ENCODE measurements at places on chromosomes 5 and 9.

- DNase-seq, result no peak
These were observed 27.2 kb upstream of the ZFR start for GRCh38 chr5:32471784-32472183.

DNA sequence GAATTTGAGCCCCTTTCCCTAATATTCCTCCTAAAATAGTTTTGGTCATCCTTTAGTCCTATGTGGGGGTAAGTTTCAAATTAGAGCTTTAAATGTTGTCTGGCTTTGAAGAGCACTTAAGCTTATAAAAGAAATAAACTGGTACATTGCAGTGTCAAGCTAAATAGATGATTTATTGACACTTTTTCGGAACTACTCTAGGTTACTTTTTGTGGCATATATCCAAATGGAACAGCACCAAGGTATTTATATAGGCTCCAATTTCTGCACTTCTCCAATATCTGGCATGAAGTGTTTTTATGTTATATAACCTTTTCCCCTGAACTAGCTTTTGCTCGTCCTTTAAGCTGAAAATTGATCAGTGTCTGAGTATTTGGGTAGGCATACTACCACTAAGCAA, 402.5 kb downstream of the NFIB start:
- DNase-seq, result no peak

DNA sequence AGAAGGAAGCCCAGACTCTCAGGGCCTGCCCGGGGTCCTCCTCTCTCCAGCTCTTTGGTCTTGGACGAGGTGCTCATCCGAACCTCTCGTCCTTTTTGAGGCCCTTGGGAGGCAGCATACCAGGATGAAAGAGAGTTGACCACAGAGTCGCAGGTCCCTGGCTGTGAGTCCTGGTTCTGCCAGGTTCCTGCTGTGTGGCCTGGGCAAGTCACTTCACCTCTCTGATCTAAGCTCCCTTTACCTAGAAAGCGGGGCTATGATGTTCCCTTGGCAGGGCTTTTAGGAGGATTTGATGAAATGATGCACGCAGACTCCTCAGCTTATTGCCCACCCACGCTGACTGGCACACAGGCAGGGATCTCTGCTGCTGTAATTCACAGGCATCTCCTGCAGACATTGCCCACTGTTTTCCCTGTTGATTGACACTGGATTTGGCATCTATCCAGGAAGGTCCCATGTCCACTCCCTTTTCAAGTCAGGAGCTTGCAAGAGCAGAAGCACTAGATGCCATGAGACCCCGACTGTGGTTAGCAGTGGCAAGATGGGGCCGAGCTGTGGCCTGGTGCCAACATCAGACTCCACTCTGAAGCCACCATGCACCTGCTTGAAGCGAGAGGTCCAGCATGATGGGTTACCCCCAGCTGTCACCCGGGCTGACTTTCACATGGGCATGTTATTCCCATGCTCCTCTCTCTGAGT, 71.5 kb downstream of the MACROH2A1 start:
- DNase-seq, result no peak

GRCh38 chr5:96033116-96033515, 71.5 kb upstream of the ELL2 start:
- DNase-seq, result no peak

- no peak for DNase-seq
These were observed 5.9 kb upstream of the FAM13B start for GRCh38 chr5:138038826-138039225.

Measured in fibroblast of mammary gland (primary cell).